ENCODE measurements at places on chromosomes 2 and 18.

DNA sequence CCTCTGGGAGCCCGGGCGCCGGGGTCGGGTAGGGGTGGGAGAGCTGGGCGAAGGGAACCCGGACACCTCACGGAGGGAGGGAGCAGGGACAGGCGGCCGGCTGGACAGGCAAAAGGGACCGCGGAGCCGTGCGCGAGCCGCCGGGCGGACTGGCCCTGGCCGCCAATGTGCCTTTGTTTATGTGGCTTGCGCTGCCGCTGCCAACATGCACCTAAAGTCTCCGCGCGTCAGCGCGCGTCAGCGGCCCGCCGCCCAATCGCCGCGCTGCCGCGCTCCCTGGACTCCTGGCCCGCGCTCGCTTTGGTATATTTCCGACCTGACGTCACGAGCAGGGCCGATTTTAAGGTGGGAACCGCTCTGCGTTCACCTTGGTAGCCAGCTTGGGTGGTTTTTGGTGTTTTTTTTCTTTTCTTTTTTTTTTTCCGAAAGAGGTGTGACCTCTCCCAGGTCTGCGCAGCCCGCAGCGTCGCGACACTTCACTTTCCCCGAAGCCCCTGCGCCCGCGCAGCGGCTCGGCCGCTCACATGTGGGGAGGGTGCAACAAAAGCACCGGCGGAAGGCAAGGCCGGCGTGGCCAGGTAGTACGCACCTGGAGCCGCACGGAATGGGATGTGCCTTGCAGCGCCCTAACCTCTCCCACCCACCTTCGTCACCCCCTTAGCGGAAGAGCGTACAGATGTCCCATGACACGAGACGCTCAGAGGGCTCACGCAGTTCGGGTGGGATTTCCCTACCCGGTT lies at the start of gene NR4A2:
NR4A2 (minus strand) TSS at position 188 of the 740 bp plus-strand sequence. CDS start 2,535 bp downstream, outside the sequence.
- no peaks in the 10 kb centered on the region for H3K27me3 ChIP-seq
- H3K4me3 ChIP-seq = peak within 1 kb of the TSS; percentile 75
- H3K27ac ChIP-seq = peak within 1 kb of the TSS; percentile 100
- peaks cover 32% of the 10 kb centered on the region for H3K4me1 ChIP-seq
- H3K36me3 ChIP-seq = peaks cover 18% of the 10 kb centered on the region

DNA sequence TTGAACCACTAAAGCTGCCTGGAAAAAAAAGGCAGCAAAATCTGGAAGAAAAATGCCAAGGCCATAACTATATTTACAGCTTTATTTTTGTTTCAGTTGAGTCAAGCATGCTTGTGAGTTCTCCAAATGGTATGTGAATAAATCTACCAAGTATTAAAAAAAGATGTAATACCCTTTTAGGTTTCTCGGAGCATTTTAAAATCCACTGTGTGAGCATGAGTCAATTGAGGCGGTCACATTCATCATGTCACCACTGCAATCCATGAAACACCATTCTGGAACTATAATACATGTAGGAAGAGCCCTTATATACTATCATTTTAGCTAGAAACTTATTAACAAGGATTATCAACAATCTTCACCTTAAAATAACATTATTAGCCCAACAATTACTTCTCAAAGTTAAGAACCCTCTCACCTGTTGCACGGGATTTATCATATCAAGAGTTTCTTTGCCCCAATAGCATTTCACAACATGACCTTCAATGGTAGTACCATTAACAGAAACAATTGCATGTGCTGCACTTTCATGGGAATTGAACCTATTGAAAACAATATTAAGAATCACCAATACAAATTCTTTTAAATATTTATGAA lies 24.2 kb upstream of the C2orf42 start:
- no peak overlapping the region for H3K27ac ChIP-seq
- no peak for DNase-seq
- no peak overlapping the region for H3K4me3 ChIP-seq
- H3K4me1 ChIP-seq = no peaks in the 10 kb centered on the region
- peaks cover 94% of the 10 kb centered on the region for H3K36me3 ChIP-seq

- DNase-seq = no peak
- no peaks in the 10 kb centered on the region for H3K4me1 ChIP-seq
- H3K27ac ChIP-seq = no peak overlapping the region
- H3K4me3 ChIP-seq = no peak overlapping the region
- H3K36me3 ChIP-seq = no peaks in the 10 kb centered on the region
Measured at GRCh38 chr18:30618567-30618966, 424.0 kb downstream of the DSC3 start.

DNA sequence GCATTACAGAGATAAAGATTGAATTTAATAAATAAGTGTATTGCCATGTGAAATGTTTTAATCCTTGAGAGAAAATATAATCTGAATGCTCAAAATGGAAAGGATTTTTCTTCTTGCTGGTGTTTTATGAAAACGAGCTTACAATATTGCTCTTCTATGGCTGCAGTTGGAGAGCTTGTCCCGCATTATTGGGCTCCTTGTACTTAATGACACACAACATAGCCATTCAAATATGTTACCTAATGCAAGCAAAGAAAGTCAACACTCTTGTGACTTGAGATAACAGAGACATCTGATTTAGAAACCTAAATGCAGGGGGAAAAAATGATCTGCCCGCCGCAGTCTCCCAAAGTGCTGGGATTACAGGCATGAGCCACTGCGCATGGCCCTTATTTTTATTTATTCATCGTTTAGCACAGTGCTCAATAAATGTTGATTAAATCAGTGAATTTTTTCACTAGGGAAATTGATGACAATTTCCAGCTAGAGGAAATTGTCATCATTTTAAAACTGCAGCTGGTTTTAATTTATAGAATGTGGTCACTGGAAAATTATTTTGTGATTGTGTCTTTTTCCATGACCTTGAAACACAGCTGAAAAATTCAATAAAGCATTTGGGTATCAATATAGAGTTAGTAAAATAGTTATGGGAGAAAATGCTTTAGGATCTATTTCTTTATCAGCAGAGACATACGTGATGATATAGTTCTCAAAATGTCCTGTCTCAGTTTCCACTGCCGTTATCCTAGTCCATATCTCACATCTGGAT lies 2.4 kb upstream of the PRKD3 start:
- peaks cover 29% of the 10 kb centered on the region for H3K4me1 ChIP-seq
- H3K27me3 ChIP-seq = no peaks in the 10 kb centered on the region
- H3K4me3 ChIP-seq = peak overlapping the region; percentile 81
- H3K36me3 ChIP-seq = no peaks in the 10 kb centered on the region
- peak overlapping the region; percentile 93 for H3K27ac ChIP-seq

DNA sequence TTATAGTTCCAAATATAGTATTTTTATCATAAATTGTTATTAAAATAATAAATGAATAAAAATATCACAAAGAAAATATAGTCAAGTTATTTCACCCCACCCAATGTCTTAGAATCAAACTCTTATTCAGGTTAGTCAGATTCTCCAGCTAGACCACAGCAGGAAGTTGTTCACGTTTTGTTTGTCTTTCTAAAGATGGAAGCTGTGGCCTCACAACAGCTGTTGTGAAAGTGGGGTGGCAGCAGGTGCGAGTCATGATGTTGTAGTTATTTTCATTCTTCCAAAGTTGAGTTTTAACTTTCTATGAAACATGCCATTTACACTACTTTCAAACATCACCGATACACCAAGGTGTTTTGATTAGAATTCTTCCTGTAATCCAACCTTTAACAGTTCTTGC lies 272.9 kb downstream of the SLC8A1 start:
- H3K27me3 ChIP-seq = no peaks in the 10 kb centered on the region
- peaks cover 2% of the 10 kb centered on the region for H3K4me1 ChIP-seq
- peaks cover 4% of the 10 kb centered on the region for H3K36me3 ChIP-seq
- no peak overlapping the region for H3K27ac ChIP-seq
- no peak for DNase-seq
- H3K4me3 ChIP-seq = no peak overlapping the region

GRCh38 chr18:62607302-62607701 lies 84.5 kb downstream of the ZCCHC2 start:
- H3K36me3 ChIP-seq = no peaks in the 10 kb centered on the region
- H3K27ac ChIP-seq = no peak overlapping the region
- H3K4me1 ChIP-seq = peaks cover 21% of the 10 kb centered on the region
- H3K4me3 ChIP-seq = no peak overlapping the region

DNA sequence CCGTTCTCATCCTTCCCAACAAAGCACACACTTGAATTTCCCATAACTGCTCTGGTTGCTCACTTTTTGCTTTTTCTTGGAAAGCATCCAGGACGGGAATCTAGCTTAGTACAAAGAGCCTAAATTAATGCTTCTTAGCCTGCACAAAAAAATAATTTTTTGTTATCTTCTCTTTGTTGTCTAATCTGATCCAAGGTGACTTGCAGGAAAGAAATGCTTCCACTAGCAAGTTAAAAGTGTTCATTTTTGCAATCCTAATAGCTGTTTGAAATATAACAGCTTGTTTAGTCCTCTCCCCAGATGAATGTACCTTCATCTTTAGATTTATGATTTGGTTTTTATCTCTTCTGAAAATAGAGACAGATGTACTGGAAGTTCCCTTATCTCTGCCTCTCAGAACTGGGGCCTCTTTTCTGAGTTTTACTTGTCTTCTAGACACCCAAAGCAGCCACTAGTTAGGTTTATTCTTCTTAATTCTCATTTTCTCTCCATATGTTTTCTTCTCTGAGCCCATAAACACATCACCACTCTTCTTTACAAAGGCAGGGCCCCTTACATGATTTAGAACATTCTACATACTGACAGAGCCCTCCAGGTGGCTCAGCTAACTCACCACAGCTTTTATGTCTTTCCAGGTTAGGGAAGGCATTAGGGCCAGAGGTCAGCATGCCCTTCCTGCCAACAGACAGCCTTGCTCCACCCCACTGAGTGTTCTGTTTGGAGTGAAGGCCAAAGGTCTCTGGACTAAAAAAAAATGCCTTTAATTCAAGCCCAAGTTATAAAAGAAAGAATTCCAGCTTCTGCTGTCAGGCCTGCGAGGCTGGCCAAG lies 74.7 kb upstream of the MAP4K3 start:
- H3K36me3 ChIP-seq = no peaks in the 10 kb centered on the region
- peaks cover 78% of the 10 kb centered on the region for H3K4me1 ChIP-seq
- peak overlapping the region; percentile 74 for H3K27ac ChIP-seq
- H3K27me3 ChIP-seq = no peaks in the 10 kb centered on the region
- no peak for DNase-seq

GRCh38 chr2:101689114-101689825 lies 8.2 kb upstream of the MAP4K4 start:
- no peaks in the 10 kb centered on the region for H3K4me1 ChIP-seq
- H3K27ac ChIP-seq = no peak overlapping the region
- no peaks in the 10 kb centered on the region for H3K36me3 ChIP-seq
- H3K4me3 ChIP-seq = no peak overlapping the region
- DNase-seq = peak; percentile 31
- H3K27me3 ChIP-seq = no peaks in the 10 kb centered on the region

GRCh38 chr18:67035026-67035425 lies 431.1 kb upstream of the CDH19 start:
- H3K27ac ChIP-seq = no peak overlapping the region
- H3K4me3 ChIP-seq = no peak overlapping the region
- no peaks in the 10 kb centered on the region for H3K4me1 ChIP-seq
- H3K36me3 ChIP-seq = no peaks in the 10 kb centered on the region
- H3K27me3 ChIP-seq = no peaks in the 10 kb centered on the region
- no peak for DNase-seq

DNA sequence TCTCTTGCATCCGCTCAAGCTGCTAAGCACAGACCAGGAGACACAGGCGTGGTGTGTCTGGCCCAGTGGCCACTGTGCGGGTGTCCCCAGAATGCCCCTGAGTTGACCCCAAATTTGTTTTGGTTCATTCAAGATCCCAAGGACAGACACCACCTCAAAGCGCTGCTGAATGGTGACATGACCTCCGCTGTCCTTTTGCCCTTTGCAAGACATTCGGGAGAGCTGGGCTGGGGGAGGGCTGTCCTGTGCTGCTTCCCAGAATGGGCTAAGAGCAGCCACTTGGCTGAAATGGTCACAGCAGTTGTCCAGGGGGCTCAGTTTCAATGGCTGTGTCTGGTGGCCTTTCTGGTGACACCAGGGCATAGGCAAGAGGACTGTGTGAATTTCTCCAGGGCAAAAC lies 84.1 kb downstream of the SMIM21 start:
- no peaks in the 10 kb centered on the region for H3K4me1 ChIP-seq
- no peak overlapping the region for H3K27ac ChIP-seq
- H3K27me3 ChIP-seq = no peaks in the 10 kb centered on the region
- H3K36me3 ChIP-seq = no peaks in the 10 kb centered on the region
- no peak overlapping the region for H3K4me3 ChIP-seq
- peak; percentile 79 for DNase-seq

GRCh38 chr2:112832841-112833638 lies 3.5 kb downstream of the IL1B start:
- no peaks in the 10 kb centered on the region for H3K36me3 ChIP-seq
- no peaks in the 10 kb centered on the region for H3K4me1 ChIP-seq
- no peak overlapping the region for H3K27ac ChIP-seq
- DNase-seq = no peak
- no peak overlapping the region for H3K4me3 ChIP-seq
- no peaks in the 10 kb centered on the region for H3K27me3 ChIP-seq

GRCh38 chr18:57051657-57052044 lies 95.2 kb upstream of the BOD1L2 start:
- DNase-seq = no peak
- H3K4me1 ChIP-seq = no peaks in the 10 kb centered on the region
- no peaks in the 10 kb centered on the region for H3K27me3 ChIP-seq
- no peak overlapping the region for H3K4me3 ChIP-seq

- no peak overlapping the region for H3K4me3 ChIP-seq
- H3K36me3 ChIP-seq = no peaks in the 10 kb centered on the region
- H3K27ac ChIP-seq = no peak overlapping the region
- H3K27me3 ChIP-seq = no peaks in the 10 kb centered on the region
- DNase-seq = no peak
- H3K4me1 ChIP-seq = no peaks in the 10 kb centered on the region
Measured at GRCh38 chr2:128245813-128246212, 72.9 kb downstream of the HS6ST1 start.

GRCh38 chr2:133844214-133844892 lies 276.1 kb upstream of the NCKAP5 start:
- no peak for DNase-seq
- no peaks in the 10 kb centered on the region for H3K27me3 ChIP-seq
- H3K4me1 ChIP-seq = peaks cover 5% of the 10 kb centered on the region
- no peak overlapping the region for H3K27ac ChIP-seq
- H3K36me3 ChIP-seq = no peaks in the 10 kb centered on the region
- H3K4me3 ChIP-seq = no peak overlapping the region

GRCh38 chr2:15279201-15279876 lies 281.8 kb downstream of the NBAS start:
- no peak overlapping the region for H3K4me3 ChIP-seq
- no peak overlapping the region for H3K27ac ChIP-seq
- no peaks in the 10 kb centered on the region for H3K27me3 ChIP-seq
- H3K4me1 ChIP-seq = no peaks in the 10 kb centered on the region
- peaks cover 17% of the 10 kb centered on the region for H3K36me3 ChIP-seq

- peaks cover 32% of the 10 kb centered on the region for H3K4me1 ChIP-seq
- H3K36me3 ChIP-seq = no peaks in the 10 kb centered on the region
- DNase-seq = no peak
- H3K27ac ChIP-seq = no peak overlapping the region
- H3K27me3 ChIP-seq = peaks cover 5% of the 10 kb centered on the region
- H3K4me3 ChIP-seq = no peak overlapping the region
Measured at GRCh38 chr18:37450434-37451132, 115.0 kb downstream of the CELF4 start.

All from esophagus muscularis mucosa (tissue), 4 donors.